ENCODE measurements at places on chromosomes 16 and 17. TPM values are rescaled to one million over a fixed set of nuclear protein-coding genes. Genes with fewer than 3 reads are reported as not detected.

PERCC1 gene
- total RNA-seq, result not detected

KRTAP3-3 gene
- total RNA-seq, result not detected

KRTAP9-2 gene
- not detected for total RNA-seq

PPP1R27 gene
- total RNA-seq, result not detected

ASPSCR1 gene
- 51.0 TPM for total RNA-seq

MYCBPAP gene
- not detected for total RNA-seq

RAB26 gene
- 44.9 TPM for total RNA-seq

TMEM114 gene
- total RNA-seq, result not detected

WFIKKN1 gene
- total RNA-seq, result 0.47 TPM

RNU2-1 gene
- total RNA-seq, result 5,800 TPM

CD19 gene
- total RNA-seq, result 0.27 TPM

UTS2R gene
- not detected for total RNA-seq

OTOA gene
- total RNA-seq, result not detected

RBFOX1 gene
- not detected for total RNA-seq

DHRS7B gene
- 19.6 TPM for total RNA-seq

HNF1B gene
- total RNA-seq, result 3.6 TPM

PRAC1 gene
- total RNA-seq, result not detected

ABAT gene
- 4.7 TPM for total RNA-seq

GP1BA gene
- not detected for total RNA-seq

Data from HCT116 (cell line).